ENCODE measurements at places on chromosomes 2 and 18.

DNA sequence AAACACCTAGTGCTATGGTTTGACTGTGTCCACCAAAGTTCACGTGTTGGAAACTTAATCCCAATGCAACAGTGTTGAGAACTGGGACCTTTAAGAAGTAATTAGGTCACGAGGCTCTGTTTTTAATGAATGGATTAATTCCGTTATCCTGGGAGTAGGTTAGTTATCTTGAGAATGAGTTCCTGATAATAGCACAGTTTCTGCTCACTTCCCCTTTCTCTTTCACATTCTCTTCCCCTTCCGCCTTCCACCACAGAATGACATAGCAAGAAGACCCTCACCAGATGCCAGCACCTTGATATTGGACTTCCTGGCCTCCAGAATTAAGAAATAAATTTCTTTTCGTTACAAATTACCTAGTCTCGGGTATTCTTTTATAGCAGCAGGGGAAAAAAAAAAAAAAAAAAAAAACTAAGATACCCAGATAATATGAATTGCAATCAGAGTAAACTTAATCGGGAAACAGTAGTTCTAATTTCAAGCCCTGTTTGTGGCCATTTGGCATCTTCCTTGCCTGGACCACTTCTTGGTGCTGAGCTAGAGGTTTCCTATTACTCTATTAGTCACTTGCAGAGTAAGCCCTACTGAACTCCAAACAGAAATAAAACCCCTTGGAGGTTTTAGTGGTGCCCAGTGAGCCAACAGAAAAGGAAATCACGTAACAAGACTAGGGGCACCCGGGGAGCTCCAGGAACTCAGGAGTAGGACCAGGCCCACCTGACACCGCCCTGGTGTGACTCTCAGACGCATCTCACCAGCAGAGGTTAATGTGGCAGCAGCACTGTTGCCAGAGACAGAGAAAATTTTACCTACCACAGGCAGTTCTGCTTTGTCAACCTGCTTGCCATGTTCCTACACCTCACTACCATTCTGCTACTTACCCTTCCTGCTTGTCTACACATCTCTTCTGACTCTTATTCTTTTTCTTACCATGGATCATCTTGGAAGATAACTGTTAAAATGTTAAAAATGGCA, 147.6 kb upstream of the CAB39 start:
- DNase-seq = no peak

- DNase-seq = no peak
These were observed 15.2 kb downstream of the SMYD1 start for GRCh38 chr2:88082781-88083180.

- no peak for DNase-seq
These were observed 50.5 kb downstream of the GAREM1 start for GRCh38 chr18:32420084-32420750.

DNA sequence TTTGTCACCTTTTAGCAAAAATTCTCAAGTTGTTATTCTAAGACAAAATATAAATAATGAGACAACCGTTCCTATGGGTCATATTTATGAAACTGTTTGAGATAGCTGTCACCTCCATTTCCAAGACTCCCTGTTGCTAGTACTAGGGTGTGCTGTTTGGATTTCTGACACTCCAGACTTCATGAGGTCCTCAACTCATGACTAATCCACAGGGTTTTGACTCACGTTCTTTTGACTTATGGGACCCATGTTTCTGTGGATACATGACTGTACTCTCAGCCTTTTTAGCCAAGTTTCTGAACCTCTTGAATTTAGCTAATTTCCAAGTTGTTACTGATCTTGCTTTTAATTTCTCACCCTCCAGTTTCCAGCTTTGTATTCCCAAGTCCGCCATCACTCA, 178.7 kb upstream of the FAM98A start:
- no peak for DNase-seq

DNA sequence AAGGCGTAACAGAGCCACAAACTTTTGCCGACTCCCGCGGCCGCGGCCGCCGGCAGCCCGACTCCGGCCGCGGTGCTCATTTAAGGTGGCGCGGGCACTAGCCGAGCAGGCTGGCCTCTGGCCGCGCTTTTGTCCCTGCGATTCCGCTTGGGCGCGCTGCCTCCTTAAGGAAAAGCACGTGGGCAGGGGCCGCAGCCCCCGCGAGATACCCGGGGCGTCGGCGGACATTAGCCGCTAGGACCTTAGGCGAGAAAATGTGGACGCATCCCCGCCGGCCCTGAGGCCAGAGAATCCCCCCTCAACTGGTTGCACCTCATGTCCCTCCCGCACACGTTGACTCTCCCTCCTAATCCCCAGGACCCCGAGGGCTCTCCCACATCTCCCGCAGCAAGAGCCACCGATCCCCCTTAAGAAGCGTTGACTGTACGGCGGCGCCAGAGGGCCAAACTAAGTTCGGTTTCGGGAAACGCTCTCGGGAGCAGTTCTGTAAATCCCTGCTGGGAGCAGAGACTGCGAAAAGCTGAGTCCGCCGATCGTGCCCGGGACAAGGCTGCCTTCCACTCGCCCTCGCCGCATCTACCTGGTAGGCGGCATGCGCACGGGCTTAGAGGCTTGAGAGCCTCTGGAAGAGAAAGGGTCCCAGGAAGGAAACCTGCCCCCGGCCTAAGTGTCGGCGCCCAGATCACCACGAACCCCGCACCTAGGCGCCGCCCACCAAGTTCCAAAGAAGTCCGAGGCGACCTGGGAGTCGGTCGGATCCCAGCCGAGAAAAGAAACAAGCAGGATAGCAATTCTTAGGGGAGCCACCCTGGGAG, 1.8 kb upstream of the SATB2 start:
- DNase-seq = peak; percentile 49

DNA sequence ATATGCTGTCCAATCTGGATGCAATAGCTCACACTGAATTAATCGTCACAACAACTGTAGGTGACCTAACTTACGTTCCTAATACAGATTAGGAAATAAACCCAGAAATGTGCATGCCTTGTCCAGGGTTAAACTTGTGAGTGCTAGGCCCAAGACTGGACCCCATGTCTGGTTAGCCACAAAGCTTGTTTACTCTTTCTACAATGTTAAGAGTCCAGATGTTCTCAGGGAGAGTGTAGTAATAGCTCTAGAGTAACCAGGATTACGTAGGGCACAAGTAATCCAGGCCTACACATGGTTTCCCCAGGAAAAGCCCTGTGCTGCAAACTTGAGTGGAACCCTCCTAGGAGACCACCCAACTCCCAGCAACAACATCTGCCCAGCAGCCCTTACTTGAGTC, 26.2 kb downstream of the TRIB2 start:
- DNase-seq = no peak

GRCh38 chr2:239378021-239378917, 22.6 kb downstream of the HDAC4 start:
- no peak for DNase-seq

GRCh38 chr2:241686324-241686649, 328 bp downstream of the DTYMK start:
- DNase-seq = no peak

DNA sequence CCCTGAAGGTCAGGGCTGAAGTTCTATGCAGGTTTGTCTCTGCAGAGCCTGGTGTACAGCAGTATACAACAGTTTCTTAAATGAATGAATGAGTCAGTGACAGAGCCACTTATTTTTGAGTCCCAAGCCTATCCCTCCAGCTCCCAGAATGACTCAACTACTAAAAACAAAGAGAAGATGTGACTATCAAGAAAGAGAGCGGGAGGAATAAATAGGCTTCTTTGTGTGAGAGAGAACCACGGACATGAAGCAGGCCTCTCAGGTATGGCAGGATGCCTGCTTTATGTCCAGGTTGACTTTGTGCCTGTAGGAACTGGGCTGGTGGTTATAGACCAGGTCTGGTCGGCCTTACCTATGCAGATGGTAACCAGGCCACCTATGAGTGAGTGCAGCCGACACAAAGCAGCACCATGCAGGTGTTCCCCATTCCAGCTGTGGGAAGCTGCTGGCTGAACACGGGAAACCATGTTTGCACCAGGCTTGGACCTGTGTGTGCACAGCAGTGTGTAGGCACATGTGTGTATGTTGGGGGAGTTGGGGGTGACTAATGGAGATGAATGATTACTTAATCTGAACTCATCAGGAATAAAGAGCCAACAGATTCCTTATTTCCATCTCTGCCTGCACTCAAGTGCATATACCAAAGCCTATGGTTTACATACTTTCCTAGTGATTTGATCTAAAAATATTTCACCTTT, 171.0 kb downstream of the OSR1 start:
- no peak for DNase-seq

GRCh38 chr2:71682341-71682740, 229.0 kb downstream of the DYSF start:
- DNase-seq = no peak

- peak; percentile 45 for DNase-seq
These were observed 1.1 kb upstream of the KCTD1 start for GRCh38 chr18:26549263-26550094.

DNA sequence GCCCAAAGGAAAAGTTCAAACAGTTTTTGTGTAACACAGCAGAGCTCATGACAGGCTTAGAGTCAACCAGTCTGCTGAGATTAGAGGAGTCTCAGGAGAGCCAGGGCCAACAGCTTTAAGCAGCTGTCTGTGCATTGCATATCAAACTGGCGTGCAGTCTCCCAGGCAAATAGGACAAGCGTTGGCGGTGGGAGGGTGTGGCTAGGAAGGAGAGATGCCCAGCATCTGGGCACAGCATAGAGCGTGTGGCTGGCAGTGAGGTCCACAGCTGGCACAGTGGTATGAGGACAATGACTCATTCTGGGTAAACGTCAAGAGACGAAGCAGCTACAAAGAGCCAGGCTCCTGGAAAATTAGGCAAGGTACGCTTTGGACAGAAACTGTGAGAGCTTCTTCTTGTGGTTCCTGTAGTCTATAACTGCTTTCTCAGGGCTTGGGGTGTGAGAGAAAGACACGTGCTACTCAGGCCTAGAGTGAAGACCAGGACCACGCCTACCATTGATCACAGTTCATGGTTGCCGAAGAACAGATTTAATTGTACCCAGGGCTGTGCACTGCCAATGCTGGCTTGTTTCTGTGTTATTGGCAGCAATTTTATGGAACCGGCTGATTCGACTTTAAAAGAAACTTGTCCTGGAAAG, 14.8 kb downstream of the ZAP70 start:
- no peak for DNase-seq

- DNase-seq = no peak
These were observed 10.5 kb downstream of the DRC1 start for GRCh38 chr2:26412091-26412673.

GRCh38 chr2:62717503-62718081, 12.1 kb downstream of the EHBP1 start:
- DNase-seq = no peak

DNA sequence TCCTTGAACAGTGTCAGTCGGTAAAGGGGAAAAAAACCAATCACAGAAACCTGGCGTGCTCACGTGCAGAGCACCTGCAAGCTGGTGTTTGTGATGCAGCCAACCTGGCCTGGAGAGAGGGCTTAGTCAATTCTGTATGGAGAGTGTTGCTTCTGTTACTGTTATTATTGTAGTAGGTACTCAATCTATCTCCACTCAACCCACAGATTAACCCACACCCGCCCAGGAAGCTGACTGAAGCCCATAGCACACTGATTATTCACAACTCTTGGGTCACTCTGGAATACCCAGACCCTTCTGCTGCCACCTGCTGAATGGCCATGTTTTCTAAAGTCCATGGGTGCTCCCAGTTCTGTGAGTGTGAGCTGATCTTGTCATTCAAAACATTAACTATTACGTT, 53.9 kb downstream of the TNFRSF11A start:
- no peak for DNase-seq
